ENCODE measurements at places on chromosomes 3 and 15.

- no peak for DNase-seq
These were observed 276.7 kb downstream of the NFKBIZ start for GRCh38 chr3:102125994-102126368.

- no peak for DNase-seq
These were observed 136.8 kb upstream of the FOXB1 start for GRCh38 chr15:59867086-59867855.

GRCh38 chr3:172279191-172279640 is 169.0 kb downstream of the GHSR start:
- no peak for DNase-seq

- no peak for DNase-seq
These were observed 36.9 kb downstream of the LRIG1 start for GRCh38 chr3:66463730-66464511.

GRCh38 chr3:123755501-123755900 is 128.6 kb downstream of the MYLK start:
- DNase-seq, result no peak

DNA sequence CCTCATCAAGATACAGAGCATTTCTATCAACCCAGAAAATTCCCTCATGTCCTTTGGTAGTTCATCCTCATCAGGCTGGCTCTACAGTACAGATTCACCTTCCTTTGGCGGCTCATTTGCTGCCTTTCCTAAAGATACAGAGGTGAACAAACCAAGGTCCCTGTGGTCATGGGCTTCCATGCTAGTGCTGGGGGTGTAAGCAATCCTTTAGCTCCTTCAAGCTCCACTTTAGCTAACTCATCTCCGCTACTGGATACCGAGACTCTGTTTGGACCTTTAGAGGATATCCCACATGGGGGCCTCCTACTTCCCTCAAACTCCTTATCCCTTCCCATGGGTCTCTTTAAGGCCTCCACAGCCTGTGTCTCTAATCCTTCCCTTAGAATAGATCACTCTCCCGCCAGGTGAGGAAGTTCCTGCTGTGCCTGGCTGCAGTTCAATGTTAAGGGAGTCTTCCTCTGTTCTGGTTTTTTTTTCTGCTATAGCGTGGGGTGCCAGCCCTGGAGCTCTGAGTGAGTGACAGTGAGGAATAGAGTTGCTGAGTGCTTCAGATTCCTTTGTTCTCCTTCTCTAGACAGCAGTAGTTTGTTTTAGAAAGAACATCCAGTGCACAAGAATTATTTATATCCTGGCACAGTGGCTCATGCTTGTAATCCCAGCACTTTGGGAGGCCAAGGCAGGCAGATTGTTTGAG is 30.7 kb downstream of the CLEC3B start:
- no peak for DNase-seq

DNA sequence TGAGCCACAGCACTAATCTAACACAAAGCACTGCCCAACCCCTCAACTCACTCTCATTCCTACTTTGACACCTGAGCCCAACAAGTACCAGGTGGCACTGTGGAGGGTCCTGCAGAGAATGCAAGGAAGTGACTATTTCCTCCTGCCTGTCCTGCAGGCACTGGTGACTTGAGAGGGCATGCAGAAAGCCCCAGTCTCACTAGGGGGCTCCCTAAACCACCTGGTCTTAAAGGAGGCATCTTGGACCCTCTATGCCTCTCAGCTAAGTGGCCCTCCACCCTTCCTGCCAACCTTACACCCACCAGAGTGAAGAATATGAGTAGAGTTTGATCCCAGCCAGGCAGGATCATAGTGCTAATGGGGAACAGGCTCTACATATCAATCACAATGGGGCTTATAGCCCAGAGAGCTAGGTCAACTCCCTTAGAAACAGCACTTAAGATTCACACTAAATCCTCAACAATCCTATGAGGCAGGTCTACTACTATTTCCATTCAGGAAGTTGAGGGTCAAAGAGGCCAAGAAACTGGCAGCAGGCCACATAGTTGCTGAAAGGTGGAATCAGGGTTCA is 15.2 kb downstream of the TRAIP start:
- DNase-seq, result no peak

GRCh38 chr15:74831813-74832495 is 5.5 kb downstream of the CPLX3 start:
- DNase-seq, result no peak

DNA sequence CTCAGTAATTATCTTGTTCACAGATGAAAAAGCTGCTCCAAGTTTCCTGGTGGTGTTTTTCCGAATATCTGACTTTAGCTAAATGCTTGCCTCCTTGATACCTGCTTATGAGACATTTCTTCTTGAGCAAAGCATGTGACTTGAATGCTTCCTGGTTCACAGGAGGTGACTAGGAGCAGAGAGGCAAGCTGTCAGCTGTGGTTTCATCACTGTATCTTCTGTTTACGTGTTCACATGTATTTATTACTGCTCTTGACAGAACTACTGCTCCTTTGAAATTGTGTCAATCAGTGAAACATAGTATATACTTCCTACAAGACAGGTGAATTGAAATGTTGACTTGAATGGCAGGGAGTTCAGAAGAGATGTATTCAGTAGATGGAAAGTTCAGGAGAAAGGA is 8.9 kb upstream of the SPPL2A start:
- no peak for DNase-seq

DNA sequence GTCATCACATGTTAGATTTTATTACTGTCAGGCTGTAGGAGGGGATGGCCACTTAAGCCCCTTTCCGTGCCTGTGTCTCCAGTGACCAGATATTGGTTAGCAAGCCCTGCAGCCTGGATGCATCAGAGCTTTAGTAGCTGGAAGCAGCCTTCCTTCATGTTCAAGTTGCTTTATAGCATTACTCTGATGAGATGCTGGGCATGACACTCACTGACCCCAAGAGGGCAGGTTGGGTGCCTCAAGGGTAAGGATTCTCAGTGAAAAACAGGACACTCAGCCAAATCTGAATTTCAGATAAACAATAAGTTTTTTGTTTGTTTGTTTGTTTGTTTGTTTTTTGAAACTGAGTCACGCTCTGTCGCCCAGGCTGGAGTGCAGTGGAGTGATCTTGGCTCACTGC is 68.5 kb upstream of the PTX3 start:
- DNase-seq, result no peak

DNA sequence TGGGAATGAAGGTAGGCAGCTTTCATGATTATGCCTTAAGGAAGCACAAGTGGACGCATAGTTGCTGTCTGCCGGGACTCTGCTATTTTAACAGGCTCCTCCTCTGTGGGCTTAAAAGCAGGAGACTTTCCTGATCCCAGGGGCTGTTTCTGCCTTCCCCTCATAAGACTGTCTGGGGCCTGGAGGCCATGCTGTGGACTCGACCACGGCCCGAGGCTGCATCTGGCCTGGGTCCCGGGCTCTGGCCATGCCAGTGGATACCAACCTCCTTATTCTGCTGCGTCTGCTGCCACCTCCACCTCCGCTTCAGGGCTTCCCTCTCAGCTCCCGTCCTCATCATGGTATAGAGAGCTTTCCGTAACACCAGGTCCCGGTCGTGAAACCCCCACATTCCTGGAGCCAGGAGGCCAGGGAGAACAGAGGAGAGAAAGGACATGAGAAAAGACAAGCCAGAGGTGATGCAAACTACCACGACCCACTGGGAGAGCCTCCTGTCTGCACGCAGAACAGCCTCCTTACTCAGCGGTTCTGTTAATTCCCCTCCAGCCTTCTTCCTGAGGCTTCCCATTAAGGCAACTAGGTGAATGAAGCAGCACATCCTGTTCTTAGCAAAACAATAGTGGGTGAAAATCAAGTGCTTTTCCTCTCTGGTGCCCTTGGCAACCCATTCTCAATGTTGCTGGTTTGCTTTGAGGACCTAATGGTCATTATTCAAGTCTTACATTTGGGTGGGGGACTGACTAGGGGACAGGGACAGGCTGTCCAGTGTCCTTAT is 200.5 kb downstream of the KLF13 start:
- no peak for DNase-seq

- no peak for DNase-seq
These were observed 137.0 kb downstream of the KLF13 start for GRCh38 chr15:31463521-31464102.

- DNase-seq, result no peak
These were observed 103.8 kb downstream of the RBMS3 start for GRCh38 chr3:29384640-29385039.

DNA sequence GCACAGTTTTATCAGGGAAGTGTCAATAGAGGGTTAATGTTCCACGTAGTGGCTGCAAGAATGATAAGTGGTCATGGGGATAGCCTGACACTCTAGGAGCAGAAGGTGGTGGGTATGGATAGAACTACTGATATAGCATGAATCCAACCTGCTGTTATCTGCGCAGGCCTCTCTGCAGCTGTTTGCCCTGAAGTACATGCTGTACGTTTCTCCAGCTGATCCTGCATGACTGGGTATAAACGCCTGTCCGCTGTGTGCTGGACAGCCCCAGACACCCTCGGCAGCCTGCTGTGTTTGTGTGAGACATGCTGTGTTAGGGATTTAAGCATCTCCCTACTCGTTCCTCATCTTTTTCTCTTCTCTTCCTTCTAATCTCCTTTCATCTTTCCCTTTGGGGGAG is 87.1 kb downstream of the LPP start:
- DNase-seq, result no peak

DNA sequence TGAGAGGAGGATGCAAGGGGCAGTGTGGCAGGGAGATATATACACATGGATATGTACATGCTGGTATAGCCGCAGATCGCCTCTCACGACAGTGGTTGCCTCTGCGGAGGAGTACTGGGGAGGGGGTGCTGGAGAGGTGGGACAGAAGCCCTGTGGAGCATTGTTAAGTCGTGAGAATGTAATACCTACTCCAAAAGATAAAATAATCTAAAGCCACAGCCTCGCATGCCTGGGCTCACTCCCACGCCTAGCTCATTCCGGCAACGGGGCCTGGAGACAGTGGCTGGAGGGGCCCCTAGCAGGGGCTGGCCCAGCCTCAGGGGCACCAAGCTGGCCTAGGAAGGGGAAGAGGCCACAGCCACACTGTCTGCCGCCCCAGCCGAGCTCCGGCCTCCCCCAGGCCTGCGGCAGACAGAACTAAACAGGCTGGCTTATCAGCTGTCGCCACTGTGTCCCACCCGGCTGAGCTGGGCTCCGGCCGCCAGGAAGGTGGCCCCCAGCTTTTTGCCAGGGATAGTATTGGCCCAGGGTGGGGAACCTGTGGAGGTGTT is 65.1 kb upstream of the LCTL start:
- no peak for DNase-seq

DNA sequence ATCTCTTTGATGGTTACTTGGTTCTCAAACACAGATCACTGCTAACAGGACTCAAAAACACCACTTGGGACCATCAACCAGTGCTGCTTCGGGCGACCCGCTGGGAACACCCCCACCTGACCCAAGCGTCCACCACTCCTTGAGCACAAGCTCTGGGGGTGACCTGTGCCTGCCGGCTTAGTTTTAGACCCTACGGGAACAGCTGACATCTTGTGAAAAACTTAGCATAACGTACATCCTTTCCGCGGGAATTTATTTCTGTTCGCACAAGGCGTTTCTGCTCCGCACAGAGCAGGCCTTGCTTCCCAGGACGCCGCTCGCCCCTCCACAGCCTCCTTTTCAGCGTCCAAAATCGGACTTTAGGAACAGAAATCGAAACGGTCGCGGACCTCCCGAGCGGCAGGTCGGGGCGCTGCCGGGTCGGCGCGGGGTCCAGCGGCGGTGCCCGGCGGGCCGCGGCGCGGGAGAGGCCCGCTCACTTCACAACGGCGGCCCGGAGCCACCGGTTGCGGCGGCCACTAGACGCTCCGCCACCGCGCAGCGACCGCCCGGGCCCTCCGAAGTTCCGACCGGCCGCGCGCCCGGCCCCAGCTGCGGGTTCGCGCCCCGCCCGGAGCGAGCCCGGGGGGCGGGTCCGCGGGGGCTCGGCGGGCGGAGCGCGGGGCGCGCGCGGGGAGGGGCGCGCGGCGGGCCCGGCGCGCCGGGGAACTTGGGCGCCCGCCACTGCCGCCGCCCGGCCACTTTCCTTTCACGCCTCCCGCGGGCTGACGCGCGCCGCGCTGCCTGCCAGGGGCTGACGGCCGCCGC is 959 bp downstream of the SFMBT1 start:
- peak; percentile 50 for DNase-seq

Data from effector memory CD4-positive, alpha-beta T cell (primary cell).